C1 segment of cervical spinal cord (tissue), 14 donors: ENCODE measurements at places on chromosomes 4 and X.

GRCh38 chrX:11172415-11172814 is 61.3 kb downstream of the HCCS start:
- no peak for DNase-seq

DNA sequence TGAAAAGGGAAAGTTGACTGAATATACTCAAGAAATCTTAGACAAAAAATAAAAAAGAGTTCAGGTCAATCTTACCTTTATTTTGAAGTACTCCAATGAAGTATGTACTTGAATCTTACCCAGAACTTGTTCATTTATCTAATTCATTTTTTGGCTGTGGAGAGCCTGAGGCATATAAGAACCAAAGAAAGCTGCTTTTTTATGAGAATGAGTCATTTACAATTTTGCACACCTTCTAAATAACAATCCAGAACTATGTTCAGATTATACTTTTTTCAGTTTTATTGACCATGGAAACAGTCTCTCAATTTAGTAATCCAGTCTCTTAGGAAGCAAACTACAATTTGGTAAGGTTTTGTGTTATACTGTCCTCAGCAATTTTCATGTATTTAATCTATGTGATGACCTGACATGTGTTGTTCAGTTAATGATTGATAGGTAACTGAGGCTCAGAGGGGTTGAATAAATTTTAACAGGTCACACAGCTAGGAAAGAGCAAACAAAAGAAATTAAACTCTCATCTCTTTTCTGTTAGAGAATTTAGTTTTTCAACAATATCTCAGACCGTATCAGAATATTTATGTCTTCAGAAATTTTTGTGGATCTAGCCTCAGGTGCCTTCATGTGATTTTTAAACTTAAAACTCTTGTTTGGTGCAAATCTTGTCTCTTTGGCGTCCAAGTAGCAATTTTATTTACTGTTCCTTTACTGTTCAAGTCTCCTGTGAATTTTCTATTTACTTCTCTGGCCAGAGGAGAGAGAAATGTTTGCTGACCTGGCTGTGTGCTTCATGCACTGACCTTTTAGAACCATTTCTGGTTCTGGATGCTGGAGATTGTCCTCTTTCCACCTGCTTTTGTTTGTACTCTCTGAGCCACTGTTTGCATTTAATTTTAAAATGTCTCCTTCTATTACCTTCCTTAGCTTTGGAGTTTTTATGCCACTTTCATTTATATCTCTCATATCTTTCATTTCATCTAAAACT is 1453.4 kb downstream of the STIM2 start:
- no peak for DNase-seq

DNA sequence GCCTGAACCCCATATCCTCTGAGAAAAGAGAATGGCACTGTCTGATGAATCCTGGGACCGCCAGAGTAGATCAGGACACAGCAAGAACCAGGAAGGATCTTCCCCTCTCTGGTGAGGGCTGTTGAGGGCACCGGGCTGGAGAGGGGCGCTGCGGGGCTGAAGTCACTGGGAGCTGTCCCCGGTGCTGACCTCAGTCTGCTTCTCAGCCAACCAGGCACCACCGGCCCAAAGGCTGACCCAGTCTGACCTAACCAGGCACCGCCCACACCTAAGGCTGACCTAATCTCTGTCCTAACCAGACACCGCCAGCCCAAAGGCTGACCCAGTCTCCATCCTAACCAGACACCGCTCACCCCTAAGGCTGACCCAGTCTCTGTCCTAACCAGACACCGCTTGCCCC is 82.8 kb downstream of the CPZ start:
- DNase-seq: no peak

DNA sequence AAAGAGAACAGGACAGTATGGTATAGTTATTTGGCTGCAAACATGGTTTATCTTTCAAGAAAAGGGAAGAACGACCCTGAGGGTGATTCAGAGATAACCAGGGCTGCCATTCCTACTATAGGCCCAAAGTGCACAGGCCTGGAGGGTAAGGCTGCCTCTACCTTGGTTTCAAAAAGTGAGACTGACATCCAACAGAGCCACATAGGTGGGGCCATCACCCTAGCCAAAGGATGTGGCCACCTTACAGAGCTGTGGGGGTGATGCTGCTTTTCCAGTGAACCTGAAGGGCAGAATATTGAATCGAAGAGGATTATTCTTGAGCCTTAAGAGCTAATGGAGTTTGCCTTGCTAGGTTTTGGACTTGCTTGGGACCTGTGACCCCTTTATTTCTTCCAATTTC is 15.7 kb downstream of the SH2D1A start:
- DNase-seq: no peak

DNA sequence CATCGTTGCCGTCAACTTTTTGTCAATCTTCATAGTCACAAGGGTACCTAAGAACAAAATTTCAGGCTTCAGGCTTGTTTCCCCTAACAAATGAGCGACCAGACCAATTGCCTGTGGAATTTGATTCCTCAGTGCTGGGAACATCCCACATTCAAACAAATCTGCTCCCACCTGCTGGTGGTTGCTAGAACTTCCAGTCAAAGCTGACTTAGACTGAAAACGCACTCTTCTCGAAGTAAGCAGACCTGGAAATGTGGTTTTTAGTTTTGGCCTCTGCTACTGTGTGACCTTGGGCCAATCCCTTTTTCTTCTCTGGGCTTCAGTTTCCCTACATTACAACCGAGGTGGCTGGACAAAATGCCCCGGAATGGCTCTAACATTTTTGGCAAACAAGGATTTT is 1.8 kb upstream of the GABRQ start:
- DNase-seq: no peak

- DNase-seq: no peak
These were observed 28.5 kb upstream of the PTPN13 start for GRCh38 chr4:86565651-86566050.

- no peak for DNase-seq
These were observed 24.1 kb downstream of the EMCN start for GRCh38 chr4:100493756-100494155.

GRCh38 chr4:157045507-157046127 is 30.3 kb upstream of the GLRB start:
- DNase-seq: no peak

DNA sequence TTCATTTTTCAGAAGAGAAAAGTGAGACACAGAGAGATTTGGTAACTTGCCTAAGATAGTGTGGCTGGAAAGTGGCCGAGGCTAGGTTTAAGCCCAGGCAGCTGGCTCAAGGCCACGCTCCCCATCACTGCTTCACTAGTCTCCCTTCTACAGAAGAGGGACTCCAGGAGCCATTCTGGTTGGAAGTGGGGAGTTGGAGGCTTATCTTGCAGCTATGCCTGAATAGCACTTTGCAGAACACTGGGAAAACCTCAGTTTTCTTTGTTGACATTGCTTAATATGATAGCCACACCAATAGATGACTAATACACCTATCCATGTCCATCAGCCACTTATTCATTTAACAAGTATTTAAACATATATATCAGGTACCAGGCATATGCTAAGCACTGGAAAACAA is 18.5 kb downstream of the LRRC66 start:
- no peak for DNase-seq

GRCh38 chrX:51421972-51422597 is 74.3 kb downstream of the NUDT11 start:
- DNase-seq: no peak

GRCh38 chrX:151099001-151099400 is 77.4 kb upstream of the GPR50 start:
- no peak for DNase-seq

GRCh38 chr4:148565801-148566200 is 123.6 kb upstream of the NR3C2 start:
- DNase-seq: no peak

DNA sequence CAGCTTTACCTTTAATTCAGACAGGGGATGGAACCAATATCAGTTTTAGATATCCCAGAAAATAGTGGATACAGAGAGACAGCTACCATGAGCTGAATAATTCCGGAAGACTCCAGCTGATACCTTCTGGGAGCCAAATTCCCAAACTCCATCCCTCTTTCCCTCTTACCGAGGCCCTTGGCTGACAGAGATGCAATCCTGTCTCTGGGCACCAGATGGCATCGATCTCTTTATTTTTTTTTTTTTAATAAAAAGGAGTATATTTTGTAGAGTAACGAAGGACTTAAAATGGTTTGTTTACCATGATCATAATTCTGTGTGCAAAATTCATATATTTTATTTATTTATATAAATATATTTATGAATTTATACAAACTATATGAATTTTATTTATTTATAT is 31.0 kb downstream of the RAB40A start:
- DNase-seq: no peak

DNA sequence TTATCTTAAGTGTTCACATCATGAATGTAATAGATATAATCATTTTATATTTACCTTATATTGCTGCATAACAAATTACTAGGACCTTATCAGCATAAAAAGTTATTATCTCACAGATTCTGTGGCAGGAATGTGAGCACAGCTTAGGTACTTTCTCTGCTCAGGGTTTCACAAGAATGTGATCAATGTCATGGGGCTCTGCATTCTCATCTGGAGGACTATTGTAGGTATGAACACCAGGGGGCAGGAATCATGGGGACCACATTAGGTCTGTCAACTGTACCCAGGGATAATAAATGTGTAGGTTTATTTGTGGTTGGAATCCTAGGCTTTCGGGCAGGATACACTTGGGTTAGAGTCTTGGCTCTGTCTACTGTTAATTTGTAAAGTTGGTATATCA is 519.2 kb downstream of the ARAP2 start:
- no peak for DNase-seq
